HS-5 (cell line): ENCODE measurements at places on chromosomes 3 and 15.

DNA sequence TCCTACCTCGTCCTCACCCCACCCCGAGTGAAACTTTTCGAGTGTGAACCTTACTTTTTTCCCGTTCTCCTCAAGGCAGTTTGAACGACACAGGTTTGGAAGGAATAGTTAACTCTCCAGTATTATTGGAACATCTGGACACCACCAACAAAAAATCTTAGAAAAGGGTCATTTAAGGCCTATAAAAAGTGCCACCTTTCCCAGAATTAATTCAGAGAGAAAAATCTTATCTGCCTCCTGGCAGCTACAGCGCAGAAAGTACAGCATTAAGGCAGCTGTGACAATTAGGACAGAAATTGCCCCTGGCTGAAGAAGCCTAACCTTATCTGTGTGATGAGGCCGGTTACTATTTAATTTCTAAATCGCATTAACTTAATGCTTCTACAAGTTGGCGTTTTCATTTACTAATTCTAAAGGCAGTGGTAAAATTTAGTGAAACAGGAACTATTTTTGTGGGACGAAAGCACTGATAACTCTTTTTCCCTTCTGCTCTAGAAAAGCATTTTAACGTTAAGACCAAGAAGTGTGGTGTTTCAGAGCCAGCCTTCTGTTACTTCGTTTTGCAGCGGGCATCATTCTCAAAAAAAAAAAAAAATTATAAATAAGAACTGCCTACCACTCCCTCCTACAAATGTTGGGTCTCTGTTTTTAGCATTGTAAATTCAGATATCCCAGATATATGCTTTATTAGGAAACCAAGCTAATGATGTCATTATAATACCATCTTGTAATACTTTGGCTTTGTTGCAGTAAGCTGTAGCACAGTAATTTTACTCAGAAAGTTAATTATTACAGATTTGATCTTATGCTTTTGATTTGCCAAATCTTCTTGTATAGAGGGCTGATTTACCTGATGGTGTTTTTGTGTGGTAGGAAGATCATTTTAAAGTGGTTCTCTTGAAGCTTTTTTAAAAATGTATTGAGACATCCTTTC, 1.4 kb downstream of the ATP11B start:
- DNase-seq = no peak

DNA sequence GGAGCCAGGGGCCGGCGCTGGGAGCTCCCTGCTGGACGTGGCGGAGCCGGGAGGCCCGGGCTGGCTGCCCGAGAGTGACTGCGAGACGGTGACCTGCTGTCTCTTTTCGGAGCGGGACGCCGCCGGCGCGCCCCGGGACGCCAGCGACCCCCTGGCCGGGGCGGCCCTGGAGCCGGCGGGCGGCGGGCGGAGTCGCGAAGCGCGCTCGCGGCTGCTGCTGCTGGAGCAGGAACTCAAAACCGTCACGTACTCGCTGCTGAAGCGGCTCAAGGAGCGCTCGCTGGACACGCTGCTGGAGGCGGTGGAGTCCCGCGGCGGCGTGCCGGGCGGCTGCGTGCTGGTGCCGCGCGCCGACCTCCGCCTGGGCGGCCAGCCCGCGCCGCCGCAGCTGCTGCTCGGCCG, 1.5 kb downstream of the SMAD6 start:
- no peak for DNase-seq

DNA sequence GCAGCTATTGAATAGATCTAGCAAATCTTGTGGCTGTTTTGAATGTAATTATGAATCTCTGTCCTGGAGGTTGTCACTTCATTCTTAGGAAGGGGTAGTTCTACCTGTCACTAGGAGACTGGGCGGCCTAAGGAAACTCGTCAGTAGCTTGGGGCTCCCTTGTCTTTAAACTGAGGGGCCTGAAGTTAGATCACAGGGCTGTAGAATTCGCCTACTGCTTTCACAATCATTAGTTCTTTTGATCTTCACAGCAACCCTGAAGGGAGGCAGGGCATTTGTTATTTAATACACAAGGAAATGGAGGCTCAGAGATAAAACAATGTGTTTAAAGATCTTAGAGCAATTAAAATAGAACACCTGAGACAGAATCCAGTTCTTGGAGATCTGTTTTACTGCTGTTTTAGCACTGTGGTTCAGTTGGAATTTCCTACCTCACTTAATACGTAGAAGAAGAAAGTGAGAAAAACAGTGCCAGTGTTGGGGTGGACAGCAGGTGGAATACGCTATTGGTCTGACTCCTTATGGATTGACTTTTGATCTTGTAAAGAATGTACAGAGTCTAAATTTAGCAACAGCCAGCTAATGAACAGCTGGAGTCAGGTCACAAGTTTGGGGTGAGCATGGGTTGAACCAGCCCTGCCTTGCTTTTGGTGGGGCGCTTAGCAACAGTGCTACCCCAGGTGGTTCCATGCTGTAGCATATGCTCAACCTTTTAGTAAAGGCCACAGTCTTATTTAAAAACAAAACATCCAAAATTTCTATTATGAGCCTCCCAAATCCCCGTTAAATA, 71.4 kb upstream of the BHLHE40 start:
- no peak for DNase-seq

DNA sequence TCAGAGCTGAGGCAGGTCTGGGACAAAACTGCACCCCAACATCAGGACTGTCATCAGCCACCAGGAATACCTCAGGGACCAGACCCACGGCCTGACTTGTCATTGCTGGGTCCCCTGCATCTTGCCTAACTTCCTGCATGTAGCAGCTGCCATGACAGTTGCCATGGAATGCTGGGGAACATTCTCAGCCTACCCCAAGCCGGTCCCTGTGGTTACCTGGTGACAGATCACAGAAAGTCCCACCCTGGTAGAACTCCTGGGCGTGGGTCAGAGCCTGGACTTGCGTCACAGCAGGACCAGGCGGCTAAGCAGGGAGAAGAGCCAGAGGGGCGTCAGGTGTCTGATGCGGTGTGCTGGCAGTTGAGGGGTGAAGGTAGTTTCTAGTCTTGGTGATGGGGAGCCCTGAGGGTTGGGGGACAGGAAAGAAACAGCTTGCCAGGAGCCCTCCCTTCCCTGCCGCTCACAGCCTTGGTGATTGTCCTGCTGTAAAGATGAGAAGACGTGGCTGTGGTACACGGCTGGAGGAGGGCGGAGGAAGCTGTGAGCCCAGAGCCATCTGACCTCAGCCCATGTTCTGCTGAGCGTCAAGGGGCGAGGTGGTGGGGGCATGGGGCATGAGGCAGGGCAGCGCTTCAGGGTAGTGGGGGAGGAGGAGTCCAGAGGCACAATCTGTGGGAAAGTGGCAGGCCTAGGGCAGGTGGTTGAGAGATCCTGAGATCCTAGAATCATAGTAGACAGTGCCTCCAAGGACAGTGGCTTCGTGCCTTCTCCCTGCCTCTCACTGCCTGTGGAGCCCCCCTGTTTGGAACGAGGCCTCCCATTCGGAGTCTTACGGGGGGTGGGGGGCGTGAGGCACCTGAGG, 5.4 kb downstream of the H1-8 start:
- DNase-seq = no peak

GRCh38 chr3:94522488-94522887, 459.6 kb downstream of the NSUN3 start:
- no peak for DNase-seq

DNA sequence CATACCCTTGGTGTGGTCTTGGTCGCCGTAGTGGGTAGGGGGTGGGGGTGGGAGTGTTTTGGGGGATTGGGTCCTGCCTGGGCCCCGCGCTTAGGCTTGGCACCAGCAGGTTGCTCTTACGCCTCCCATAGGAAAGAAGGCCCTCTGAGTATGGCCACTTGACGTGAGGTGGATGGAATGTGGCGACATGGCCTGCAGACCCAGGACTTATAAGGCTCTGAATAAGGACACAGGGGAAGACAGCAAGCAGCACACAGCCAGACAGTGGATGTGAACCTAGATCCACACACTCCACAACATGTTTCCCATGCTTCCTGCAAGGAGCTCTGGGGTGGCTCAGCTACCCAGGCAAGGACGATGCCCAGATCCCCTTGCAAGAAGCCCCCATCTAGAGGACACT, 12.4 kb downstream of the RBPMS2 start:
- DNase-seq = no peak

DNA sequence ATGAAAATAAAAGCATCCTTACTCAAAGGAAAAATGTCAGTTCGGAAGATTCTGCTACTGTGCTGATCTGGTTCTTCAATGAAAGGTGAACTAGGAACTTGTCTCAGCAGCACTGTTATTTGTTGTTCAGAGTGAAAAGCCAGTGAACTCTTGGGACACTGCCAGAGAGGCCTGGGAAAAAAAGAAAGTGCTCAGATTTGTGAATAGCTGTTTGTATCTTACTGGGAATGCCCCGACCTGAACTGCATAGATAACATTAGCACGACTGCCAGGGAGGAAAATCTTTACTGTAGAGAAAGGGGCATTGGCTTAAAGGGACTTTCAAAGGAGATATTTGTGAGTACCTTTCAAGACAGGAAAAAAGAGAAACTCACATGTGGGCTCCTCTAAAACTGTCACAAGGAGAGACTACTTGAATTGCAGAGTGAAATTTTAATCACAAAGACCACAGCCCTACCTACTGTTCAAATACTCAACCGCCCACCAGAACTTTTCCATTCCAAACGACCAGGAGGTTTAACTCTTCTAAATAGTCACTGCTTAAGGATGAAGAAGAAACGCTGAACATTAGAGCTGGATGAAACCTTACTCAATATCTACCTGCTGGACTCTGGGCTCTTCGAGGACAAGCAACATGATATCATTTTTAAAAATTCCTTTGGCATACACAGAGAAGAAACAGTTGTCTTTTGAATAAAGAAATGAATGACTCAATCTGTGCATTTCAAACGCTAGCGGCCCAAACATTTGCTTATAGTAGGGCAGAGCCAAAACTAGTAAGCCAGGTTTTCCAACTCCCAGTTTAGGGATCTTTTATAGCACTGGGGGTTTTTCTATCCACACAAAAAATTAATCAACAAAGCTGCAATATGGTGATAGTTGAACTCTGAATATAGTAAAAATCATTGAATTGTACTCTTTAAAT, 13.4 kb downstream of the TAMM41 start:
- DNase-seq = no peak

- DNase-seq = no peak
These were observed 16.6 kb downstream of the BTLA start for GRCh38 chr3:112482675-112483074.

DNA sequence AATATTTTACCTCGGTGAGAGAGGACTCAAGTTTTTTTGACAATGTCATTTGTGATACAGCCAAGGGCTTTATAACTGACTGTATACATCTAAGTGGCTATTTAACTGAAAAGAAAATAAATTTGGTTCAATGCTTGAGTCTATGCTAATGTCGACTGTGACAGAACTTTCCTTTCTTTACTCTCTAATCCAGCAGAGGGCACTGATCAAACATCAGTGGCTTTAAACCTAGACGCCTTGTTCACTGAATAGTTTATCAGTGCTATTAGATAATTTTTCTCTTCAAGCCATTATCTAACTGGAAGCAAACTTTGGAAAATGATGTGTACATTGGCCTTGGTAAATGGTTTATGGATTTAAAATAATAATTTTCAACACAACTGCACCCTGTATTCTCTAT, 285.1 kb downstream of the CHL1 start:
- DNase-seq = no peak

GRCh38 chr3:134644731-134645514, 5.9 kb downstream of the KY start:
- DNase-seq = no peak

- no peak for DNase-seq
These were observed 4.7 kb upstream of the CPLX3 start for GRCh38 chr15:74821790-74822158.

GRCh38 chr15:81780966-81781365, 264.9 kb downstream of the MEX3B start:
- DNase-seq = no peak

- DNase-seq = no peak
These were observed 7.5 kb downstream of the GATA2 start for GRCh38 chr3:128485282-128486204.

DNA sequence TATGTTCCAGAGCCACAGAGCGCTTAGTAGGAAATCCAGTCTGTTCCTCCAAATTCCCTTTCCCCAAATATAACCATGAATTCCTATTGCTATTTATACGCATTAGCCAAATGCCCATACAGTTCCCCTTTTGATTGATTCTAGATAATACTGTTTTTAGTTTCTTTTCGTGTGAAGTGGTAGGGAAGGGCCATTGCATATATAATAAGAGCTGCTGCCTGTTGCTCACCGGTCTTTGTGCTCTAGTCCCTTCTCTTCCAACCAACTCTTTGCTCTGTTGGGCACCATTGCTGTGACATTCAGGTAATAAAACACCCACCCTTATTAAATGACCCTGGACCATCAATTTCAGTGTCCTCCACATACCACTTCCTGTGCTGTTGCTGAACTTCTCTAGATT, 379.9 kb upstream of the KCNMB2 start:
- DNase-seq = no peak

DNA sequence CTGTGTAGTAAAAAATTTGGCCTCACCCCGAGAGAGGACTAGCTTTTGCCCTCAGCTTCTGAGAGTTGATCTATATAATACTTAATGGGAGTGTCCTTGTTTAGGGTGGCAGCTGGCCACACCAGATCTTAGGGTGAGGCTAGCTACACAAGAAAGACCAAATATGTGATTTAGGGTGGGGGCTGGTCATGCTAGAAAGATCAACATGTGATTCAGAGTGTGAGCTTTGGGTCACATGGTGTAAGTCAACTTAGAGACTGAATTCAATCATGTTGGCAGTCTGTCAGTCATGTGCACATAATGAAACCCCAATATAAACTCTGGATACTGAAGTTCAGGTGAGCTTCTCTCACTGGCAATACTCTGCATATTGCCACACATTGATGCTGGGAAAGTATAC, 120.7 kb upstream of the DAZL start:
- DNase-seq = no peak

DNA sequence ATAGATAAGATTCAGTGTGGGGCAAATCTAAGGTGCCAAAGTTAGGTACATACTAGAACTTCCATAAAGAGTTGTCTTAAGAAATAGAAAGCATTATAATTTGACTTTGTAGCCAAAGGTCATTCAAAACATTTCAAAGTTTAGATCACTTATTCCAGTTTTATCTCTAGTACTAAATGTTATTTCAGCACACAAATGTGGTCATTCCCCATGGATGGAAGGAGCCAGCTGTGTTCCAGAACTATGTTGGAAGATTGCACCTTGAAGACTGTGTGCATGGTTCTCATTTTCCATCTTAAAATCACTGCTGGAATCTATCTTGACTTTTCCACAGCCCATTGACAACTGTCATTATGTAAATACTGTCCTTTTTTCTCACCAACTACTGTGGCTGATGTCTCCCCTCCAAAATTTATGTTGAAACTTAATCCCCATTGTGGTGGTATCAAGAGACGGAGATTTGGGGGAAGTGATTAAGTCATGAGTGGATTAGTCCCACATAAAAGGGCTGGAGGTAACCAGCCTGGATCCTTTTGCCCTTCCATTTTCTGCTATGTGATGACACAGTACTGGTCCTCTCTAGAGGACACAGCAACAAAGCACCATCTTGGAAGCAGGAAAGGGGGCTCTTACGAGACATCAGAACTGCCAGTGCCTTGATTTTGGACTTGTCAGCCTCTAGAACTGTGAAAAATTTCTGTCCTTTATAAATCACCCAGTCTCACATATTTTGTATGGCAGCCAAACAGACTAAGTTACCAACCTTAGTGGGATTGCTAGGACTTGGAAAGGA, 24.0 kb downstream of the TGFBR2 start:
- no peak for DNase-seq

GRCh38 chr3:55405436-55405835, 81.7 kb downstream of the WNT5A start:
- DNase-seq = no peak
